ENCODE measurements at places on chromosomes 2 and 18. TPM values are rescaled to one million over a fixed set of nuclear protein-coding genes. Genes with fewer than 3 reads are reported as not detected.

The LRRTM1 gene
- not detected for total RNA-seq

The SCN1A gene
- not detected for total RNA-seq

The FSIP2 gene
- 0.27 TPM for total RNA-seq

- H3K4me1 ChIP-seq: peaks cover 13% of the 10 kb centered on the region
- H3K27me3 ChIP-seq: no peaks in the 10 kb centered on the region
- no peak for DNase-seq
Observed at GRCh38 chr18:44816477-44816876, 135.8 kb downstream of the SETBP1 start.

- no peaks in the 10 kb centered on the region for H3K36me3 ChIP-seq
- H3K4me3 ChIP-seq: no peak overlapping the region
- no peak for DNase-seq
- no peak overlapping the region for H3K27ac ChIP-seq
- H3K27me3 ChIP-seq: no peaks in the 10 kb centered on the region
- no peaks in the 10 kb centered on the region for H3K4me1 ChIP-seq
Observed at GRCh38 chr2:153487448-153487847, 8.9 kb upstream of the RPRM start.

DNA sequence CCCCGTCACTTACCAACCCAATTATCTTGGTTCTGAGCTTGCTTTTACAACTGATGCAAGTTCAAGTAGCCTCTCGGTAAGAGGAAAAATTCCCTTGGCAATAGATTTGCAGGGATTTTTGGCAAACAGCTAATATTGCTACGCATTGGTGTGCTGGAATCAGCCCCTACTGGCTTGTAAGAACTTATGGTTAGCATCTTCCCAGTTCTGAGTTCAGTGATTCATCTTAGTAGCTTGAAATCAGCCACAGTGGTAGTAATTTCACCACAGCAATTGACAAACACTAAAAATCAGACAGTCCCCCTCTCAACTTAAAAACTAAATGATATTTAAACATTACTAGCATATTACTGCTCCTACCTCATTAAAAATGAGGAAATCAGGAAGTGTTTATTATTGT is 5.9 kb upstream of the RAX start:
- peaks cover 95% of the 10 kb centered on the region for H3K27me3 ChIP-seq
- no peak overlapping the region for H3K4me3 ChIP-seq
- no peak overlapping the region for H3K27ac ChIP-seq
- H3K36me3 ChIP-seq: no peaks in the 10 kb centered on the region

GRCh38 chr2:58666323-58666970 is 425.3 kb upstream of the FANCL start:
- no peaks in the 10 kb centered on the region for H3K36me3 ChIP-seq
- no peak overlapping the region for H3K4me3 ChIP-seq
- DNase-seq: no peak

GRCh38 chr2:86368161-86368824 is 30.9 kb upstream of the REEP1 start:
- peaks cover 3% of the 10 kb centered on the region for H3K27me3 ChIP-seq
- H3K27ac ChIP-seq: no peak overlapping the region
- peak; percentile 49 for DNase-seq
- no peaks in the 10 kb centered on the region for H3K36me3 ChIP-seq
- peak overlapping the region; percentile 21 for H3K4me3 ChIP-seq

- peaks cover 26% of the 10 kb centered on the region for H3K4me1 ChIP-seq
- peak; percentile 40 for DNase-seq
- H3K4me3 ChIP-seq: no peak overlapping the region
- H3K36me3 ChIP-seq: peaks cover 92% of the 10 kb centered on the region
Observed at GRCh38 chr2:74461187-74462053, 3.2 kb downstream of the WBP1 start.

DNA sequence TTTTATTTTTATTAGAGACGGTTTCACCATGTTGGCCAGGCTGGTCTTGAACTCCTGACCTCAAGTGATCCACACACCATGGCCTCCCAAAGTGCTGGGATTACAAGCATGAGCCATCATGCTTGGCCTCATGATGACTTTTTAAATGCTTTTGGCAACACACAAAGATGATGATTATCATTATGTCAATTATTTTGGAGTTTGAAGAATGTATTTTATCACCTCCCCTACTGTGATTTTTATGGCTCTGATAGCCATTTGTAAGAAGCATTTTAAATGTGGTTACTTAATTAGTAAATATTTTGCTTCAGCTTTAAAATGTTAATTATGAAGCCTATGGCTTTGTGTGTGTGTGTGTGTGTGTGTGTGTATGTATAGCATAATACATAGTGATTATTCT is 45.1 kb upstream of the RAB27B start:
- peaks cover 3% of the 10 kb centered on the region for H3K36me3 ChIP-seq
- no peaks in the 10 kb centered on the region for H3K27me3 ChIP-seq
- peaks cover 26% of the 10 kb centered on the region for H3K4me1 ChIP-seq

DNA sequence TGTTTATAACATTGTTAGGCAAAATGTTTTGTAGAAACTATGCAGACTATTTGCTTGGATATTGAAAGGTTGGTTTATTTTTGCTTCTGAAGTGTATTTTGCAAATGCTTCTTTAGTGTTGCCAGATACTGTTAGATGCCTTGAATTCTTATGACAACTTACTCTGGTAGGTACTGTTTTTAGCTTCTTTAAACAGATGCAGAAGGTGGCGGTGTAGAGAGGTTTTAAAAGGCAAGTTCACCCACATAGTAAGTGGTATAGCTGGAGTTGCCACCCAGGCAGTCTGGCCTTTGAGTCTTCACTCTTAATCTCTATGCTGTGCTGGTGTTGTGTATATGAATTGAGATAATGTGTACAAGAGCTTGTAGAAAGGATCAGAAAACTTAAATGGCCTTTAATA is 3.6 kb downstream of the PCYOX1 start:
- H3K4me3 ChIP-seq: no peak overlapping the region
- H3K4me1 ChIP-seq: no peaks in the 10 kb centered on the region
- H3K27me3 ChIP-seq: no peaks in the 10 kb centered on the region
- DNase-seq: no peak
- no peak overlapping the region for H3K27ac ChIP-seq

GRCh38 chr2:212842544-212843185 is 304.1 kb upstream of the ERBB4 start:
- no peaks in the 10 kb centered on the region for H3K36me3 ChIP-seq
- no peaks in the 10 kb centered on the region for H3K4me1 ChIP-seq
- H3K4me3 ChIP-seq: no peak overlapping the region
- no peak for DNase-seq

DNA sequence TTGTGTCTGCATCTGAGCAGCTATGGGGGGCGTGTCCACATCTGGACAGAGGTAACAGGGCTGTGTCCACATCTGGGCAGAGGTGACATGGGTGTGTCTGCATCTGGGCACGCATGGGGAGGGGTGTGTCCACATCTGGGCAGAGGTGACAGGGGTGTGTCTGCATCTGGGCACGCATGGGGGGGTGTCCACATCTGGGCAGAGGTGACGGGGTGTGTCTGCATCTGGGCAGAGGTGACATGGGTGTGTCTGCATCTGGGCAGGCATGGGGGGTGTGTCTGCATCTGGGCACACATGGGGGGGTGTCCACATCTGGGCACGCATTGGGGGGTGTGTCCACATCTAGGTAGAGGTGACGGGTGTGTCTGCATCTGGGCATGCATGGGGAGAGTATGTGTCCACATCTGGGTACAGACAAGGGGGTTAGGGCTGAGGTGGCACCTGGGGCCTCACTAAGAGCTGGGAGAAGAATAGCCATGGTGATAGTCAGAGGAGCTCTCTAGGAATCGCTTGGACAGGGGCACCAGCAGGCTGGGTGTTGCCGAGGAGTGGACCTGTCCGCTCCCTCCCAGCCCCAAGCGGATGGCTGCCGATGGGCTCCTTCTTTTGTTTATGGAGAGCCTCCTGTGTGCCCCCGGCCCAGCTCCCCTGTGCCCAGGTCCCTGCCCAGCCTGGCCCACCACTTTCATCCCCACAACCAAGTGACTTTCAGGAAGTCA is 177.8 kb downstream of the EIPR1 start:
- H3K4me1 ChIP-seq: no peaks in the 10 kb centered on the region
- H3K27ac ChIP-seq: no peak overlapping the region
- no peak overlapping the region for H3K4me3 ChIP-seq
- H3K27me3 ChIP-seq: no peaks in the 10 kb centered on the region

DNA sequence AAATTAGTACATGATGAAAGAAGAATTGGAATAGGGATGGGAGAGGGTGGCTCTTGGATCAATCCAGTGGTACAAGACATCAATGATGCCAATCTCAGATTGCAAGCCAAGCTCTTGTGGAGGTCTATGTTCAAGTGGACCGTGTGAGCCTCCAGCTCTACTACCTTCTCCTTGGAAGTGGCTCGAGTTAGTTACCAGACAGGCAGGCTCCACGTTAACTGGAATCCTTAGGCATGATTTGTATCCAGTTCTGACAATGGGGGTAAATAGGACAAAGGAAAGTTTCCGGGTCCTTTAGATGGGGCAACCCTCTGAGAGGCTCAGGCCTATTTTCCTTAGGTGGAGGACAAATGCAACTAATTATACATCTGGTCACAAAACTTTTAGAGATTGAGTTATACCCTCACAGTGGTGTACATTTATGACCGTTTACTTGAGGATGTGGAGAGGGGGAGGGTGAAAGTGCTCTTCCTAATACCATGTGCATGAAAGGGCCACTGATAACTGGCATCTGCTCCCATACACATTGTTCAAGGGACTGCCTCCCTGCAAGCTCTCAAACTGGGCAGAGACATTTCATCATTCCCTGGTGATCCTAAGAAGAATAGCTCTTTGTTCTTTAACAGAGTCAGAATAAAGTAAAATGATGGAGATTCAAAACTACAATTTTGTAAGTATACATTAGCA is 180.2 kb downstream of the SOCS6 start:
- peaks cover 5% of the 10 kb centered on the region for H3K36me3 ChIP-seq
- H3K4me3 ChIP-seq: no peak overlapping the region
- H3K27me3 ChIP-seq: no peaks in the 10 kb centered on the region

DNA sequence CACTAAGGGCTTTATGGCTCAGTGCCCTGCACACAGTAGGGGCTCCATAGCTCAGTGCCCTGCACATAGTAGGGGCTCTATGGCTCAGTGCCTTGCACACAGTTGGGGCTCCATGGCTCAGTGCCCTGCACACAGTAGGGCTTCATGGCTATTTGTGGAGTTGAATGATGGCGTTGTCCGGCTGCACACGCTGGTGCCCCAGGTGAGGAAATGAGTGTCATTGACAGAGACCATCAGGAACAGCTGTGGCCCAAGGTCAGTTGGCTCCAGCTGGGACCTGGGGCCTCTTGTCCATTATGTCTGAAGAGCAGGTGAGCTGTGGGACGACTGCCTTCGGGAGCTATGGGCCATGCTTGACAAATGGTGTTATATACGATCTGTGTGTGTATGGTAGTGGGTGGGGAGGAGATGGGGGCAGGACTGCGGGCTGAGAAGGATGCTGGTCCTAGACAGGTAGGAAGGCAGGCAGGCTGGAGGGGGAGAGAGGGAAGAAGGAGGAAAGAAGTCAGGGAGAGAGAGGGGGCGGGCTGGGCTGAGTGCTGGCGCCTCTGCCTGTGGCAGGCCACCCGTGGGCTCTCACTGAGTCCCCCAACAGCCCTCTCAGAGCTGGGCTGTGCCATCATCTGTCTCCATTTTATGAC is 130.6 kb downstream of the CLIP4 start:
- H3K4me1 ChIP-seq: no peaks in the 10 kb centered on the region
- H3K36me3 ChIP-seq: no peaks in the 10 kb centered on the region
- no peak overlapping the region for H3K4me3 ChIP-seq
- H3K27me3 ChIP-seq: peaks cover 55% of the 10 kb centered on the region
- H3K27ac ChIP-seq: no peak overlapping the region
- no peak for DNase-seq

DNA sequence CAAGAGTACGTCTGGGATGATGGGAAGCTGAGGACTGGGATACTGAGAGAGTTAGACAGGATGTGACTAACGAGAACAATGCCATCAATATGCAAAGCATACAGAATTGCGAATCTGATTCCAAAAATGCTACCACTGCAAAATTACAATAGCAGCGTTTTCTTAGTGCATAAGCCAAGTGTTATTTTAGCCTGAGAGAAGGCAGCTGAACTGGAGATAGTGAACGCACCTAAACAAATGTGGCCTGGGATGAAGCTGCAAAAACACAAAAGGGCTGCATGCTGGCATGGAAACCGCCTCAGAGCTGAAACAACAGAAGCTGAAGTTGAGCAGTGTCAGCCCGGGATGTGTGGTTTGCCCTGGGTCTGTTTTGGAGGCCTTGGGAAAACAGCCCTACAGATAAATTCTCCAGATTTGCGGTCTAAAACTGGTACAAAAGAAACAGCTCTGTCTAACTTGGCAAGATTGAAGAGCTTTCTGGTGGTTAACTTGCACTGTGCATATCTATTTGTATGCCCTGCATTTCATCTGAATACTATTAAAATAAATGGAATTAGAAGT is 45.5 kb downstream of the LYPD6 start:
- no peak overlapping the region for H3K4me3 ChIP-seq
- H3K27me3 ChIP-seq: peaks cover 16% of the 10 kb centered on the region
- DNase-seq: no peak
- no peak overlapping the region for H3K27ac ChIP-seq
- H3K4me1 ChIP-seq: no peaks in the 10 kb centered on the region

DNA sequence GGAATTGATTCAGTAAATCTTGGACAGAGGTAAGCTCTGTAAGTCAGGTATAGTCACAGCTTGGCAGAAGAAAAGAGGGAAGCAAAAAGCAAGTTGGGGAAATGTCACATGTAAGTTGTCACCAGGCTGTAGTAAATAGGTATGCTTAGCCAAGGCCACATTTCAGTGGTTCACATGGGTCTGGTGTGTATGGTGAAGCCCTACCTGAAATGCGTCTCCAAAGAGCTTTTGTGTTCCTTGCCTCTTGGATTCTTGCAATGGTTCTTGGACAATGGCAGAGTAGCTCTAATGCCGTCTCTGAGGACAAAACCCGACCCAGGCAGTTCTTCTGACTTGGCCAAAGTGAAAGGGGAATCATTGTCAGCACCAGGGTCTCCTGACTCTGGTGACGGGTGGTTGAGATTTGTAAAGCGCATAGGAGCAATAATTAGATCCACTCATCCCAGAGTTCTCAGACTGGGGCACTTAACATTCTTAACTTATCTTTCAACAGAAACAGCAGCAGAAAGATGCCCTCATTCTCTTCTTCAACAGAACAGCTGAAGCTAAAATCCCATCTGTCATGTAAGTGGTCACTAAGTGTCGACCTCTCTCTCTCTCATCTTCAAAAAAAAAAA is 34.4 kb upstream of the RPL37A start:
- no peak overlapping the region for H3K4me3 ChIP-seq
- no peaks in the 10 kb centered on the region for H3K36me3 ChIP-seq
- no peak overlapping the region for H3K27ac ChIP-seq
- no peak for DNase-seq
- no peaks in the 10 kb centered on the region for H3K4me1 ChIP-seq
- no peaks in the 10 kb centered on the region for H3K27me3 ChIP-seq

- peaks cover 29% of the 10 kb centered on the region for H3K27me3 ChIP-seq
- no peak overlapping the region for H3K27ac ChIP-seq
- no peaks in the 10 kb centered on the region for H3K4me1 ChIP-seq
- H3K36me3 ChIP-seq: no peaks in the 10 kb centered on the region
Observed at GRCh38 chr18:36568487-36568886, 260.3 kb downstream of the TPGS2 start.

DNA sequence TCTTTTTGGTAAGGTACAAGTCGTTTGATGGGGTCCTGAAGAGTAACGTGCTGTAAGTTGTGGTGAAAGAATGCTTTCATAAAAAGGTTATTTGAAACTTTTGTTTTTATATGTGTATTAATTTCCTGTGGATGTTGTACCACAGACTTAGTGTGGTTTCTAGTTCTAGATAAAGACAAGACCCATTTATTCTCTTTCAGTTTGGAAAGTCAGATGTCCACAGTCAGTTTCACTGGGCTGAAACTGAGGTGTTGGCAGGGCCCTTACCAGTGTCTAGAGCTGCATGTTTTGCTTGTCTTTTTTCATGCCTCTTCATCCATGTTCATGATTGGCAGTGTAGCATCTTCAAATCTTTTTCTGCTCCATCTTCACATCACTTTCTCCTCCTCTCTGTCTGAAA is 22.1 kb upstream of the DOCK10 start:
- no peaks in the 10 kb centered on the region for H3K4me1 ChIP-seq
- no peak for DNase-seq
- H3K27me3 ChIP-seq: no peaks in the 10 kb centered on the region
- H3K4me3 ChIP-seq: no peak overlapping the region
- H3K27ac ChIP-seq: no peak overlapping the region

All from Calu3 (cell line).